ENCODE measurements at places on chromosomes 5 and 9.

GRCh38 chr9:9202276-9202675 is 1402.7 kb upstream of the DMAC1 start:
- DNase-seq: no peak

- DNase-seq: no peak
These were observed 8.5 kb downstream of the PRR7 start for GRCh38 chr5:177455036-177455660.

DNA sequence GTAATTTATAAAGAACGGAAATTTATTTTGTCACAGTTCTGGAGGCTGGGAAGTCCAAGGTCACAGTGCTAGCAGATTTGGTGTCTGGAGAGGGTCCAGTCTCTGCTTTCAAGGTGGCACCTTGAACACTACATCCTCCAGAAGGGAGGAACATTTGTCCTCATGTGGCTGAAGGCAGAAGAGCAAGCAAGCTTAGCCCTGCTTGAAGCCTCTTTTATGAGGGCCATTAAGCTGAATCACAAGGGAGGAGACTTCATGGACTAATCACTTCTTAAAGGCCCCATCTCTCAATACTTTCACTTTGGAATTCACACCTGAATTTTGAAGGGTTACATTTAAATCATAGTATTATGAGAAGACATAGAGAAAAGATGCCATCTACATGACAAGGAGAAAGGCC is 215.4 kb upstream of the NFIL3 start:
- DNase-seq: no peak

DNA sequence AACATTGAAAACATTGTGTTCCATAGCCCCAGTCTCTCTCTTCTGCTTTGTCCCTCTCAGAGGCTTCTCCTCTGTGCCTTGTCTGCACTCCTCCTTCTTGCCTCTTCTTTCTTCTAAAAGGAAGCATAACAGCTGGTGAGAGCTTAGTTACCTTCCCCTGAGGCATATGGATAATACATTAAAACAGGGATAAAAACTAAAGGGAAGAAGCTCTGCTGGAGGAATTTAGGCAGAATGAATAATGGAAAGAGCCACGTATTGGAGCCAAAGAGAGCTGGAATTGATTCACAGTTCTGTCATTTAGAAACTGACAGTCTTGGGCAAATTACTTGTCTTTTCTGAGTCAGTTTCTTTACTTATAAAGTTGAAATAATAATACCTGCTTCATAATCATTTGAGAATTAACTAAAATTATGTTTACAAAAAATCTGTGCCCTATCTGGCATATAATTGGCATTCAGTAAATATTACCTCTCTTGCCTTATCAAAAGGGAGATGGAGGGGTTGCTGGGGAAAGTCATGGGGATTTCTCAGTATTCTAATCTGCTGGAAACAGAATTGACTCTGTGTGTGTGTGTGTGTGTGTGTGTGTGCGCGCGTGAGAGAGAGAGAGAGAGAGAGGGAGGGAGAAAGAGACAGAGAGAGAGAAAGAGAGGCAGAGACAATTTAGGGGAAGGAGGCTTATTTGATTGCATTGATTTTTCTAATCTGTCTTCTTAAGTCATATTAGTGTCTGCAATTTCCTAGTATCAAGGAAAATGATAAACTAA is 20.2 kb downstream of the ZNF474 start:
- DNase-seq: no peak

- DNase-seq: no peak
These were observed 109.8 kb upstream of the NMUR2 start for GRCh38 chr5:152514827-152515397.

DNA sequence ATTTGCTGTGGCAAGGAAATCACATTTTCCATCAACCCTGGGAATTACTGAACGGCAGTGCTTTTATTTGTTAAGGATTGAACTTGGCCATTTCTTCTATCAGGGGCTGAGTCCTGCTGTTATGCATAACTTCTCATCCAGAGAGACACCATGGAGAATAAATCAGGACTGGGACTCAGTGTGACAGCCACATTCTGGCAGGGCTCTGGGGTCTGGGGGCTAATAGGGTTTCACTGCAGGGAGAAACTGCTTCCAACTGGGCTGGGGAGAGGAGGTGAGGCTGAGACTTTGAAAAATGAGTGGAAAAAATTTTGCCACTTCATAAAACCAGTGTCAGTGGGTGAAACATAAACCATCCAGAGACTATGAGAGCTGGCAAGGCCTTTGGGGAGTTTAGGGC is 95.7 kb upstream of the ALDH1B1 start:
- DNase-seq: no peak

- peak; percentile 72 for DNase-seq
These were observed 974 bp downstream of the CCDC69 start for GRCh38 chr5:151222790-151223446.

DNA sequence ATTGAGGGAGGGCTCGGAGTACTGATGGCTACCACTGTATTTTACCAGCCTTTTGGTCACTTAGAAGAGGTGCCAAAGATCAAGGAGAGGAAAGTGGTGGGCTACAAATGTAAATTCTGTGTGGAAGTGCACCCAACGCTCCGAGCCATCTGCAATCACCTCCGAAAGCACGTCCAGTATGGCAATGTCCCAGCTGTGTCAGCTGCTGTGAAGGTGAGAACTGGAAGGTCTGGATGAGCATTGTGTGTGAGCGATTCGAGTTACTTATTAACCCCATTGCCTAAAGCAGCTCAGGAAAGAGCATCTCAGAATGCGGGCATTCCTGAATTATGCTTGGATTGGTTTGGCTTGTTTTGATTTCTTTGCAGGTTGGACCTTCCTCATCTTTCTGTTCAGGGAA is 67.5 kb downstream of the ZNF462 start:
- DNase-seq: no peak

DNA sequence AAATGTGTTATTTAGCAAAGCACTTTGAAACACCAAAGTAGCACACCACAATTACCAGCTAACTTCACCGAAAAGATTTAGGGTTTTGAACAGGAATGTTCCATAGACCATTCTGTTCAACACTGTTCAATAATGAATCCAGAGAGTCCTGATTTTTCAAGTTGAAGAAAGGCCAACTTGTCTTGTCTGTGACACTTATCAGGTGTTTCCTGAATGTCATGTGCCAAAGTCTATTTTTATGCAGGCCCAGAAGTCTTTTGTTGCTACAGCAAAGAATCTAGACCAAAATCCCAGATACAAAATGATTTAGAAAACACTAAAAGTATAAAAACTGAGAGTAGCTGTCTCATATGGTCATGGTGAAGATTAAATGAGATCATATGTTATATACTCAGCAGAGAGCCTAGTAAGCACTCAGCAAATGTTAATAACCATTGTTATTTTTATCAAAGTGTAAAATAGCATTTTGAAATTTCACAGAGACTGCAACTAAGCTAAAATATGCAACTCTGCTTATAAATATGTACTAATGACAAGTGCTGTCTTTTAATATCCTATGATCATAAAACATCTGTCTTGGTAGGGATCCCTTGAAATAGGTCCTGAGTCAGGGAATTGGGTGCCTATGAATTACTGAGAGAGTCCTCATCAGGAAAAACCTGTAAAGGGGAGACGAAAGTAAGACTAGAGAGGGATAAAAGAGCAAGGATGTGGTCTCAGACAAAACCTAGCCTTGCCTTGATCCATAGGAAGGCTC is 122.4 kb upstream of the SLC12A2 start:
- DNase-seq: no peak

DNA sequence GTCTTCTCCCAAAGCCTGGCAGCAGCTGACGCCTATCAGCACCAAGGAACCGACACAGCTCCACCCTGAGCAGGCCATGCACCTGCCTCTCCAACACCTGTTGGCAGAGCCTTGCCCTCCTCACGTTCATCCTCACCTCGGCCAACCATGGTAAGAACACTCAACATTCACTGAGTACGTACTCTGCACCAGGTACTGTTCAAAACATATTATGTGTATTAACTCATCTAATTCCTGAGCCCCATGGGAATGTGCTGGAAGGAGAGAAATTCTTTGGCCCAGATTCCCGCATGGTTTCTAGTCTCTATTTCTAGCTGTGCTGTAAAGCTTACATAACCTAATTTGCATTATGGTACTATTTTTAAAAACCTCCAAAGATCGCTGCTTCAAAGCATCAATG is 86.1 kb downstream of the GPR21 start:
- DNase-seq: no peak

- no peak for DNase-seq
These were observed 130.7 kb downstream of the EDIL3 start for GRCh38 chr5:84253946-84254345.

DNA sequence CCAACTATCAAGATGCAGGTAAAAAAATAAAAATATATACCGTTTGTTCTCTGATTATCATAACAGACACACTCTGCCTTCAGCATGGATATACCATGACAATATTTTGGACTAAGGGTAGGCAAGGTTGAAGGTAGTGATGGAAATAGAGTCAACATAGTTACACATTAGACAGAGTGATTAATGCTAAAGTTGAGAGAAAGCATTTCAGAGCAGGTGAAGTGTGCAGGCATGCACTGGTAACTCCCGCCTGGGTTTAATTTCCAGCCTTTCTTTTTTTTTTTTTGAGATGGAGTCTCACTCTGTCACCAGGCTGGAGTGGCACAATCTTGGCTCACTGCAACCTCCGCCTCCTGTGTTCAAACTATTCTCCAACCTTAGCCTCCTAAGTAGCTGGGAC is 458.5 kb downstream of the TLR4 start:
- no peak for DNase-seq

GRCh38 chr9:110543631-110544051 is 35.9 kb downstream of the SVEP1 start:
- no peak for DNase-seq

- DNase-seq: peak; percentile 91
These were observed 9.4 kb upstream of the SLC6A7 start for GRCh38 chr5:150180241-150181026.

Data from ascending aorta (tissue), 2 donors.